ENCODE measurements at places on chromosomes 2 and 18.
A peak's percentile ranks its signal among the peaks of the same experiment; 100 is the strongest.

GRCh38 chr2:133139847-133140533, 428.3 kb downstream of the NCKAP5 start:
- DNase-seq, result no peak

GRCh38 chr2:147430408-147430807, 414.4 kb upstream of the ACVR2A start:
- no peak for DNase-seq

DNA sequence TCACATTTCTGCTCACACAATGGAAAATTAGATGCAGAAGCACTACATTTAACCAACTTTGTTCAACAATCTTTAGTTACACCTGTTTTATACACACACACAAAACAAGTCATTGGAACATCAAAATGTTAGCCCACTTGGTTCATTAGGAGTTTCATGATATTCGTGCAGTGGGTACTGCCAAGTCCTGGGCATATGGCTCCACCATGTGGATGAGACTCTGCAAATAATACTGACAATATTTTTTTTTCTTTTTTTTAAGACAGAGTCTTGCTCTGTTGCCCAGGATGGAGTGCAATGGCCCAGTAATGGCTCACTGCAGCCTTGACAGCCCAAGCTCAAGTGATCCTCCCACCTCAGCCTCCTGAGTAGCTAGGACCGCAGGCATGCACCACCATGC, 34.5 kb upstream of the GRB14 start:
- no peak for DNase-seq

GRCh38 chr18:3217948-3218647, 1.7 kb downstream of the MYOM1 start:
- no peak for DNase-seq

DNA sequence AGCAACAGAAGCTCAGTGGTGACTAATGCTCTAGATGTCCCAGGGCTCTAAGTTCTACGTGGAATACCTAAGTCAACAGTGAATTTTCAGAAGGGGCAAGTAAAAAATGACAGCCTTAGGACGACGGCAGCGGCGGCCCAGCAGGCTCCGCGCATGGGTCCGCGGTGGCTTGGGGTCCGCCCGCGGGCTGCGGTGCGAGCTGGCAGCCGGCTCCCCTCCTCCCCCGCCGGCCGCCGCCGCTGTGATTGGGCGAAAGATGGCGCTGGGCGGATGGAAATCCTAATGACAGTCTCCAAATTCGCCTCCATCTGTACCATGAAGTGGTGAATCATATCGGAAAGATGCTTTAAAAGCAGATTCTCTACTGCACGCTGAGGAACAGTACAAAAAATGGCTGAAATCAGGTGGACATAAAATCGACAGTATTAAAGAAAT, 74.7 kb downstream of the HNRNPLL start:
- DNase-seq, result peak; percentile 55

DNA sequence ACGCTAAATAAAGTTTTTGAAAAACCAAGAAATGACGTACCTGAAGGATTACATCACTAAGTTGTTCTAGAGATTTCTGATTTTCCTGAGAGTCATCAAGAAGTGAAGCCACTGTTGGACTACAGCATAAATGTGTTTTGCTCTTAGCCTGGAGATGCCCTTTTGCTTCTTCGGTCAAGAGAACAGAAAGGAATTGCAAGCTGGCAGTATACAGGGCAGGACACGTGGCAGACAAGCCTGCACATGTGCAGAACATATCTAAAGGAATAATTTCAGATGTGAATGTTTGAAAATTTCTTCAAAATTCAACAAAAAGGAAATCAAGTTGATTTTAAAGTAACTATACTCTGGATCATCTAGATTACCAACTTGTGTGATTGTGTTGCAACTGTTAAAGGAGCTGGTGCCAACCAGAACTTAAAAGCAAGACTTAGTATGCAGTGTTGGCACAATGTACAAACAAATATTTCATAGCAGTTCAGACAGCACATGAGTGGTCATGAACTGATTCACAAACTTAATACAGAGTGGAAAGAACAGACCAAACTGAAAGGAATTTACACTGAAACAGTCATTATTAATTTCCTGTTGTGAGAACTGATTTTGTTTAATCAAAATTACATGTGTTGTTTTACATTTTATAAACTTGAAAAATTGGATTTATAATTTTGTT, 100.4 kb upstream of the CD226 start:
- no peak for DNase-seq

- DNase-seq, result no peak
Observed at GRCh38 chr2:10876394-10876793, 35.3 kb upstream of the KCNF1 start.

DNA sequence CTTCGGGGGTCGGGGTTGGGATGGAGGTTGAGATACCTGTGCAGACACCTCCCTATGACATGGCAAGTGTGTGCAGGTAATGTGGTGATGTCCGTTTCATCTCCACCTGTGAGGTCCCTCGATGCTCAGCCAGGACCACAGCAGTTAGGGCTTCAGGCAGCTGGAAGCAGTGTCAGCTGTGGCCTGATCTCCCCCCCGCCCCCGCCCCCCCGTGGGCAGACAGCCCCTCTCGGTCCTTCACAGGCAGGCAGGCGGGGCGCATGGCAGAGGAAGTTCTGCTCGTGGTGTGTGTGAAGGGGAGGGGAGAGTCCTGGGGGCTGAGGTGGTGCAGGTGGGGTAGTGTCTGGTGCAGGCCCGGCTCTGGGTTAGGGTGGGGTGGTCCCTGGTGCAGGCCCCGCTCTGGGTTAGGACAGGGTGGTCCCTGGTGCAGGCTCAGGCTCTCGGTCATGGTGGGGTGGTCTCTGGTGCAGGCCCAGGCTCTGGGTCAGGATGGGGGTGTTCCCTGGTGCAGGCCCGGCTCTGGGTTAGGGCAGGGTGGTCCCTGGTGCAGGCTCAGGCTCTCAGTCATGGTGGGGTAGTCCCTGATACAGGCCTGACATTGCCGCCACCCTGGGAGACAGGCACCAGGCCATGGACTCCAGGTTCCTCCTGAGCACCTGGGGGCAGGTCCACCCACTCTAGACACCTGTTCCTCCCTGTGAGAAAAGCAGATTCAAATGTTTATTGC, 94.3 kb downstream of the NFATC1 start:
- DNase-seq, result no peak

DNA sequence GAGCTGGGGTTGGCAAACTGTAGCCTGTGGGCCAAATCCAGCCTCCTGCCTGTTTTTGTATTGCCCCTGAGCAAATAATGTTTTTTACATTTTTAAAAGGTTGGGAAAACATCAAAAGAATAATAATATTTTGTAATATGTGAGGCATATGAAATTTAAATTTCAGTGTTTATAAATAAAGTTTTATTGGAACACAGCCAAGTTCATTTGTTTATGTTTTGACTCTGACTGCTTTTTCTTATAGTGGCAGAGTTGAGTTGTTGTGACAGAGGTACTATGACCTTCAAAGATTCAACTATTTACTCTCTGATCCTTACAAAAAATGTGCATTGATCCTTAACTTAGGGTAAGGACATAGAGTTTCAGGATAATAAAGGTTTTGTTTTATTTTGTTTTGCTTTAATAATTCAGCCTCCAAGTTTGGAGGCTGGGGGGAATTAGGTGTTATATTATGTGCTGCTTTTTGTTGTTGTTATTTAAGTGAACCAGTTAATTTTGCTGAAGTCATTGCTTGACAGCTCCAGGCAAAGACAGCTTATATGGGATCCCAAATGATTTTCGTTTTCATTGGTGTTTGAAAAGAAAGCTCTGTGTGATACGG, 24.5 kb downstream of the SETBP1 start:
- DNase-seq, result no peak

DNA sequence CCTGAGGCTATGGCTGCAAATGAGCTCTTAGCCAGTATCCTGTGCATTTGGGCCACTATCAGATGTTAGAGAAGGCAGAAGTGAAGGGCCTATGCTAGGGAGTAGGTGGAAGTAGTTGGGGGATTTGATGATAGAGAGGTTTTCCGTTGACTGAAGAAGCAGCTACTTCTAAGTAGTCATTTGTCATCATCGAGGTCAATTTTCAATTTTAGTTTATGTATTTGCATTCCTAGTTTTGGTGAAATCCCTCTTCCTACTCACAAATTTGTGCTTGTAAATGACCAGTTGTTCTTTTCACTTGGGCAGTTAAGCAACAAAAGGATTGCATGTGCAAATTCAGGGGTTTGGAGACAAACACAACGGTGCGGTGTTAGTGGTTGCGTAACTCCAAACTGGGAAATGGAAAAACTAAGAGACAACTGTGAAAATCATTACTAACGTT, 48.5 kb upstream of the PELI1 start:
- no peak for DNase-seq

DNA sequence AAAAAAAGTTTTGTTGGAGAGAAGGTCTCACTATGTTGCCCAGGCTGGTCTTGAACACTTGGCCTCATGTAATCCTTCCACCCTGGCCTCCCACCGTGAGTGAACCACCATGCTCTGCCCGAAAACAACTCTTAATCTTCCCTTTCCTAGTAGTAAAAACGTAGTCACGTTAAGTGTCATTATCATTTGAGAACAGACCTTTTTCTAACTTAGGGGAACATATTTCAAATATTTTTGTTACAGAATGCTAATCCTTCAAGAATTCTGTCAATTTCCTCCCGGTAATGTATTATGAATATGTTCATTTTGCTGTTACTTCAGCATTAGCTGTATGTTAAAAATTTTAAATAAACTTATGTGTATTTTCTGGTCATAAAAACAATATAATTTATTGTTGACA, 49.7 kb downstream of the MTA3 start:
- DNase-seq, result no peak

DNA sequence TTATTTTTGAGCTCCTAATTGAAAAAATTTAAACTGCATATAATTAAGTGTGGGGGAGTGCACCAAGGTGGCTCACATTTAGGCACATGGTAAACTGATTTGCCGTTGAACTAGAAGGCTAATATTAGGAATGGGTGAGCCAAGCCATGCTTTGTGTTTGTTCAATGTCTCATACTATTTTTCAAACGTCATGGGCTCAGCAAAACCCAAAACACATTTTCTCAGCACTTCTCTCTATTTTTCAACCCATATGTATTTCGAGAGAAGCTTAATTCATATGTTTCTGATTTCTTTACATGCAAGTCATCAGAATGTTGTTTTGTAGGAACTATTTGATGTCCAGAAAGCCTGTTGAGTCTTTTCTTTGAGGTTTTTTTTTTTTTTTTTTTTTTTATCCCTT, 291.2 kb downstream of the TCF4 start:
- no peak for DNase-seq
